ENCODE measurements at places on chromosomes 3 and 15.

DNA sequence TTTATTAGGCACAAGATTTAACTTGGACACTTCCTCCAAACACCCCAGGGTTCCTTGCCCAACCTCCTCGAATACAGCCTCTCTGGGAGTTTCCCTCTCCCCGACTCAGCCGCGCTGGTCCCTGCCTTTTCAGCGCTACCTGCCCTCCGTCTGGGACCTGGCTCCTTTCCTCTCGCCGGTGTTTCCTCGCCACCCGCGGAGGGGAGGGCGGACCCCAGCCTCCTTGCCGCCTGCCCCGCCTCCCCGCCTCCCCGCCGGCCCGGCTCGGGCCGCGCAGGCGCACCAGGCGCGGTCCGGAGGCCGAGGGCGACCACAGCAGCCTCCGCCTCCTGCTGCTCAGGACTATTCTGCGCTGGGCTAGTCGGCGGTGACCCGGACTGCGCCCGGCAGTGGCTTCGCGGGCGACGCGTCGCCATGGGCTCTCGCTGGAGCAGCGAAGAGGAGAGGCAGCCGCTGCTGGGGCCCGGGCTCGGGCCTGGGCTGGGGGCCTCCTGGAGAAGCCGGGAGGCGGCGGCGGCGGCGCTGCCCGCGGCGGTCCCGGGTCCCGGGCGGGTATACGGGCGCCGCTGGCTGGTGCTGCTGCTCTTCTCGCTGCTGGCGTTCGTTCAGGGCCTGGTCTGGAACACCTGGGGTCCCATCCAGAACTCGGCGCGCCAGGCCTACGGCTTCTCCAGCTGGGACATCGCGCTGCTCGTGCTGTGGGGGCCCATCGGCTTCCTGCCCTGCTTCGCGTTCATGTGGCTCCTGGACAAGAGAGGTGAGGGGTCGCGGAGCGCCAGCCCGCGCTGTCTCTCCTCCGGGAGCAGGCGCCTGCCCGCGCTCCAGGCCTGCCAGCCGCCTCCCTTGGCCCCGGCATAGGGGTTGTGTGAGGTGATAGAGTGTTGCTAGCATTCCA lies at the start of gene SLC49A4:
Gene SLC49A4, plus strand, starts transcription at position 291 of the 895 bp plus-strand sequence. Its CDS starts 124 bp downstream, at position 415.
- DNase-seq = peak; percentile 68

DNA sequence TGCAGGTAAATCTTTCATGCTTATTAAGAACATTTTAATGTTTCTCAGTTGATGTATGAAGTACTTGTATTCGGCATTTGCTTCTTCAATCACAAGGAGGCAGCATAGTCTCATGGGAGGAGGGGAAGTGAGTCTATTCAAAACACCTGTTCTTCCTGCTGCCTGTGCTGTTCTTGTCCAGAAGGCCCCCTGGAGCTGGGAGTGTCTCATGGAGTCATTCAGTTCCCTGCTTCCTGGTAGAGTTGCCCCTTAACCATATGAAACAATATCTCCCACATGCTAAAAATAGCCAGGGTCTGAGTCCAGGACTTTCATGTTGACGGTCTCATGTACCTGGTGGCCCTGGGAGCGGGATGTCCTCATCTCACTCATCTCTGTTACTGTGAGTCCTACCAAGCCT lies 15.5 kb upstream of the PPP1R2 start:
- no peak for DNase-seq

DNA sequence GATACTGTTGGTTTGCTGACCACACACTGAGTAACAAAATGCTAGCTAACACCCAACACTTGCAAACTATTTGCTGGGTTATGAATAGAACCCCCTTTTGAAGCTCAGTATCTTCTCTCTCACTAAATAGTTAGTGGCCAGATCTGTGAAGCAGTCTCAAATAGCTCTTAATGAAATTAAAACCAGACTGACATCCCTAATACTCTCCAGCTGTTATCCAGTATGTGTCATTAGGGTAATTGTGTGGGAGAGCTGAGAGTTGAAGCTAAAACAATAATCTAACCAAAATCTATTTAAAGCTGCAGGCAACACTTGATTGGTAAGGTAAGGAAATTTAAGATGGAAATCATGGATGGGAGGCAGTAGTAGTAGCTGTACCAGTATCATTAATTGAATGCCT lies 110.4 kb upstream of the RORA start:
- DNase-seq = no peak

- DNase-seq = no peak
These were observed 37.3 kb downstream of the RFT1 start for GRCh38 chr3:53092942-53093341.

- no peak for DNase-seq
These were observed 51.0 kb downstream of the PPARG start for GRCh38 chr3:12339701-12340480.
